Cerebellum (tissue), 4 donors: ENCODE measurements at places on chromosomes 6 and 20. TPM values are rescaled to one million over a fixed set of nuclear protein-coding genes. Genes with fewer than 3 reads are reported as not detected.

Gene SLPI
- total RNA-seq: 0.82 TPM

Gene GMPR
- total RNA-seq: 3.9 TPM

Gene PPIL6
- 14.5 TPM for total RNA-seq

Gene FOXS1
- total RNA-seq: 1.8 TPM

Gene IMPG1
- 0.36 TPM for total RNA-seq
